ENCODE measurements at places on chromosomes 12 and 14.
A peak's percentile ranks its signal among the peaks of the same experiment; 100 is the strongest.

DNA sequence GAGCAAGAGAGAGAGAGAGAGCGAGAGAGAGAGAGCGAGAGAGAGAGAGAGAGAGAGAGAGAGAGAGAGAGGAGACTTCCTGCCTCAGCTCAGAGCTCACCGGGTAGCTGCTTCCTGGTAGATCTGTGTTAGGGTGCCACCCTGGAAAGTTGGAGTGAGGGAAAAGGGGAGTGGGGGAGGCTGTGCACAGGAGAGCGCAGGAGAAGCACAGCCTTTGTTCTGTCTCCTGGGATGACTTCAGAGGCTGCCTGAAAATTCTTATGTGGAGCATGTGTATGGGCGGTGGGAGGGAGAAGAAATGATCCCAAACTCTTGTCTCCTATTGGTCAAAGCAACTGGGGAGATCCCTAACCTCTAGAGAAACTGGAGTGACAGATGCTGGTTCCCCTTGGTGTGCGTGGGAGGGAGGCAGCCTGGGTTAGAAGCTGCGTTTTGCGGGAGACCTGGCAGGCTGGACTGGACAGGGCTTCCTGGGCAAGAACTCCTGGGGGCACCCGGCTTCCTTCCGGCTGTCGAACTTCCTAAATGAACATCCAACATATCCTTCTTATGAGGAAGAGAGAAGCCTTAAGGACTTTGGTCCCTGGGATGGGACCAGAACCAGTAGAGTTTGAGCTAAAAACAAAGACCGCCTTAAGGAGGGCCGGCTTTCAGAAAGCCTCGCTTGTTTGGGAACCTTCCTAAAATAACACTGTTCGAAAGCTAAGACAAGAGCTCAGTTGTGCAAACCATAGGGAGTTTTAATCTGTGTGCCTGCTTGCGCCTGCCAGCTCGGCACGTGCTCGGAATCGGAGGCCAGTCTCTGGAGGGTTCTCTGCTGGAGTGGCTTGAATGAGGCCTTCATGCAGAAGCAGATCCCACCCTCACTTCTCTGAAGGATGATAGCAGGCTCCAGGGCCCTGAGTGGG, 30.4 kb upstream of the BEGAIN start:
- DNase-seq = peak; percentile 71

DNA sequence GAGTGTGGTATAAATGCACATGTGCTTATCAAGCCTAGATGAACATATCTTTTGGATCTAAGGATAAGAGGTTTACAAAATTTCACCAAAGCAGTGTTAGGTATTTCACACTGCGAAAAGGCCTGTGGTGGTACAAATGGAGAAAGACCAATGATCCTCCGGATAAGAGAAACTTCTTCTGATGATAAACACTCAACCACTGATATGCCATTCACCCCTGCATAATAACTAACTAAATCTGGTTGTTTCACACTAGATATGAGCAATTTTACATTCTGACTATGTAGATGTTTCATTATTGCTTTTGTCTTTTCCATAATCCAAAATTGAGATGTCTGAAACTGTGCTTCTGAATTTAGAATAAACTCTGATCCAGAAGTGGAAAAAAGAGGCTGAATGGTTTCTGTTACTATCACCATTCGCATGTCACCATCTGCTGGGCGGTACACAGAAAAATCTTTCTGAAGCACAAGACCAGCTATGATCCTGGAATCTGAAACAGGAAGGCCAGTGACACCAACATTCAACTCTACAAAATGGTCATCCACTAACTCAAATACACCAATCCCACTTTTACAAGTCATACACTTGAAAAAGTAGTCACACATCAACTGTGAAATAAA, 1.3 kb downstream of the BBS10 start:
- no peak for DNase-seq

DNA sequence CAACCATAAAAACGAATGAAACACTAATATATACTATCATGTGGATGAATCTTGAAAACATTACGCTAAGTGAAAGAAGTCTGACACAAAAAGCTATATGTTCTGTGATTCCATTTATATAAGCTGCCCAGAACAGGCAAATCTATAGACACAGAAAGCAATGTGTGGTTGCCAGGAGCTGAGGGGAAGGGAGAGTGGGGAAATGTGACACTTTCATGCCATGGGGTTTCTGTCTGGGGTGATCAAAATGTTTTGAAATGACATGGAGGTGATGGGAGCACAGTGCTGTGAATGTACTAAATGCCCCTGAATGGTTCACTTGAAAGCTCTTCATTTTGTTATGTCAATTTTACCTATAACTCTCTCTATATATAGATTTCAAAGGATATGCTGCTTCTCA, 30.1 kb downstream of the ATG14 start:
- DNase-seq = no peak

DNA sequence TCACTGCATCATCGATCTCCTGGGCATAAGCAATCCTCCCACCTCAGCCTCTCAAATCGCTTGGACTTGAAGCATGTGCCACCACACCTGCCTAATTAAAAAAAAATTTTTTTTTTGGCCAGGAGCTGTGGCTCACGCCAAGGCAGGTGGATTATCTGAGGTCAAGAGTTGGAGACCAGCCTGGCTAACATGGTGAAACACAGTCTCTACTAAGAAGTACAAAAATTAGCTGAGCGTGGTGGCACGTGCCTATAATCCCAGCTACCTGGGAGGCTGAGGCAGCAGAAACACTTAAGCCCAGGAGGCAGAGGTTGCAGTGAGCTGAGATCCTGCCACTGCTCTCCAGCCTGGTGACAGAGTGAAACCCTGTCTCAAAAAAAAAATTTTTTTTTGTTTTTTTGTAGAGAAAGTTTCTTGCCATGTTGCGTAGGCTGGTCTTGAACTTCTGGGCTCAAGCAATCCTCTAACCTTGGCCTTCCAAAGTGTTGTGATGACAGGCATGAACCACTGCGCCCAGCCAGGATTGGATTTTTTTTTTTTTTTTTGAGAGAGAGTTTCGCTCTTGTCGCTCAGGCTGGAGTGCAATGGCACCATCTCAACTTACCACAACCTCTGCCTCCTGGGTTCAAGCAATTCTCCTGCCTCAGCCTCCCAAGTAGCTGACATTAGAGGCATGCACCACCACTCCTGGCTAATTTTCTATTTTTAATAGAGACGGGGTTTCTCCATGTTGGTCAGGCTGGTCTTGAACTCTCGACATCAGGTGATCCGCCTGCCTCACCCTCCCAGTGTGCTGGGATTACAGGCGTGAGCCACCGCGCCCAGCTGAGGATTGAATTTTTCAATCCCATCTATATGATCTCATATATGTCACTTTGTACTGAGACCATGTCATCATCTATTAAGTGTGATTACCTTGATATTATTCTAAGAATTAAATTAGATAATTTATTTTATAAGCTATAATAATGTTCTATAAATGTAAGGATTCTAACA, 12.4 kb downstream of the SLC2A3 start:
- no peak for DNase-seq

DNA sequence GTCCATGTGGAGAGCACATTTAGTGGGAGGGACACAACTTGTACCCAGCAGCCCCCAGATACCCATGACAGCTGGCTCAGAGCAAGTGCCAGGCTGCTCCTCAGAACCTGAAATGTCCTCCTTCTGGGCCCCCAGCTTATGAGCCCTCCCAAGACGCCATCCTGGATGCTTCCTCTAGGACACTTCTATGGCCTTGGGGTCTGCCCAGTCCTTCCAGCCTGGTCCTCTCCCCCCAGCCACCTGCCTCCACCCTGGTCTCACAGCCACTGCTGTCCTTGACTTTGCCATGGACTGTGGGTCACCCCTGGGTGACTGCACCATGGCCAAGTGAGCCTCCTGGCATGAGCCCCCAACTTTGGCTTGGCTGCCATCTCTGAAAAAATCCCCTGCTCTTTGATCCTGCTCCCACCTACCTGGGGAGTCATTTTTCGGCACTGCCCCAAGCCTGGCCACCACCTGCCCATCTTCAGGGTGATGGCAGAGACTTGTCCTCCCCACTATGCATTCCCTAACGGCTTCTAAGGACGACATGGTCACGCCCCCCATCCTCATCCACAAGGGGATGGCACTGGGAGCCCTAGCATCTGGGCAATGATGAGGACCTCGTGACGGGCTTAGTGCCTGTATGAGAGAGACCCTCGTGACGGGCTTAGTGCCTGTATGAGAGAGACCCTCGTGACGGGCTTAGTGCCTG, 323.7 kb downstream of the TMEM121 start:
- no peak for DNase-seq

DNA sequence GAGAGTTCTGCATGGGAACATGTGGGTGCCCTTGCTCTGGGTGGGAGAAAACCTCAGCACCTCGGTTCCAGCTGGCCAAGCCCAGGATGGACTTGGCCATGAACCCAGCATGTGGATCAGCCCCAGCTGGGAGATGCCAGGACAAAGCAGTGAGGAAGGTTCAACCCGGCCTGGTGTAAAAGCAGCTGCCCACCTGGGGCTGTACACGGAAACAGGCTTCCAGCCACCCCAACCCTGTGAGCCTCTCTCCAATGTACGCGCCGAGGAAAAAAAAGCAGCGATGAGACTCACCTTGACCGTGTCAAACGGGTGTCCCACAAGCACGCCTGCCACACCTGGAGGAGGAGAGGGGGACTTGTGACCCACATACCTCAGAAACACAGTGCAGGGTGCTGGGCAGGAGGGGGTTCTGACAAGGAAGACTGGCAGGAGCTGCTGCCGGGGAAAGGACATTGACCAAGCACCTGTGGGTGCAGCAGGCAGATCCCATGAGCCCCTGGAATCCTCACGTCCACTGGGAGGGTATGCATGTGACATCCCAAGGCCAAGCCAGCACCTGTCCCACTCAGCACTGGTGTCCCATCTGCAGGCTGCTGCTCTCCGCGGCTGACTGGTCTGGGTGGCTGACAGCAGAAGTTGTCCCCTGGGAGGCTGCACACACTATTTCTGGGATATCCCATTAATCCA, 7.5 kb downstream of the SLC25A29 start:
- no peak for DNase-seq

GRCh38 chr12:7989827-7990491, 42.6 kb upstream of the FOXJ2 start:
- DNase-seq = no peak

DNA sequence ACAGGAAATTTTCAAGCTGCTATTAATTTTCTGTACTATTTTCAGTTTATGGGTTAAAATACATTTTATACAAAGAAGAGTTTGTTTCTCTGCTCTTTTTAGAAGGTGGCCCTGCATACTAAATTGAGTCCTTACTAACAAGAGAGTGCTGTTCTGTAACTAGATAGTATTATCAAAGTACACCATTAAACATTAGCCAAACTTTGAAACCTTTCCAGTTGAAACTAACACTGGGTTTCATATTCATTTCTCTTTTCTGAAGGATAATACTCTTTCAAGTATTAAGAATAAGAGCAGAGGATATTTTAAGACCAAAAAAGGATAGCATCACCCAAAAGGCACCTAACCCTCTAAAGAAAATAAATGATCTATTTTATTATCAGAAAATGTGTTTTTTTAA, 47.2 kb downstream of the PEBP1 start:
- no peak for DNase-seq

- no peak for DNase-seq
Measured at GRCh38 chr14:57266065-57266464, 2.6 kb downstream of the EXOC5 start.

DNA sequence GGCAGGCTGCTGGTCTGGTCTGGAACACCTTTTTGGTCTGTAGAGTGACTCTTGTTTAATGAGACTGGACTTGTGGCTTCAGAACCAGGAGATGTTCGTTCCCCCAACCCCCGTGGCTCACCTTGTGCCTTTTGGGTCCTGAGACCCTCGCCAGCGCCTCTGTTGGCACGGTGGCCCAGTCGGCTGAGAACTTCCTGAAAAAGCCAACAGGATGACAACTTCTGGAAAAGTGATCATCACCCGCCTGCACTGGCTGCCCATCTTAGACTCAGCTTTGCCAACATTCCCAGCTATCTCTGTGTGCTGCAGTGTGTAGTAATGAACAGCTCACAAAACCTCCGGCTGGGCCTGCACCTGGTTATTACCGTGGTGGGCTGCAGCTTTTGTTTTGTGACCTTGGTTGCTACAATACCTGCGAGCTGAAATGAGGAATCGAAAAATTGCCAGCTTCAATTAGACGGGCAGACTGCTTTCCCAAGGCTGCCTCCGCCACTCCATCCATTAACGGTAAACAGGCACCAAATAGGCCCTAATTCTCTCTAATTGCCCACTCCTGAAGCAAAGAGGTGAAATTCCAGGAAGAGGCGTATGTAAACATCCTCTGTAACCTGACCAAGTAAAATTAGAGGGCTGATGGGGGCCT, 16.0 kb downstream of the MEG3 start:
- no peak for DNase-seq

DNA sequence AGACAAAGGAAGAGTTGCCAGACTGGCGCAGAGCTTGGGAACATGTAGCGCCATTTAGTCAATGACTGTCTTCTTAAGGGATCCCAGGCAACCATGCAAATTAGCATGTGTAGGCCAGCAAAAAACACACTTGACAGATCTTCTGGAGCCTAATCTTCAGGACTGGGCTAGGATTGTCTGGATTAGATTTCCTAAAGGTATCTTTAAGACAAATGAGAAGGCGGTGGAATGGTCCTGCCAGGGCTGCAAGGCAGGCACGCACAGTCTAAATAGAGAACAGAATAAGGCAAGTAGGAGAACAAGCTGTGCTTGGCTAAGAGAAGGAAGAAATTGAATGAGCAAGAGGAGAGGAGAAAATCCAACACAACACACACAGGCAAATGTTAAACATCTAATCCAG, 80.0 kb downstream of the CIT start:
- no peak for DNase-seq

GRCh38 chr12:81360916-81361315, 283.0 kb downstream of the ACSS3 start:
- DNase-seq = no peak

DNA sequence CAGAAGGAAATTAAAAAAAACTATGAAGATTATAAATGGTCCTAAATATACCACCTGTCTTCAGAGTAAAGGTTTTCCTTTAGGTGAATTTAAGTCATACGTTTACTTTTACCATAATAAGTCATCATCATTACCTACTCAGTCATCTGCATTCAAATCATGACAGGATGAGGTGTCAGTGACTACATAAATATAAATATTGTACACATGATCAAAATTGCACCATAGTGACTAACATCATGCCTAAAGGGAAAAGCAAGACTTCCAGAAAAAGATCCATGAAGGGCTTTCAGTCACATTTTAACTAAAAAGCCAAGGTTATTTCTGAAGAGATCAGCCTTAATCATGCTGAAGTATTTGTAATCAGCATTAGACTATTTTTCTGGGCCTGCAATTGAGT, 759.9 kb upstream of the FLRT2 start:
- no peak for DNase-seq

- DNase-seq = no peak
Measured at GRCh38 chr12:15173142-15173541, 48.1 kb downstream of the RERG start.

DNA sequence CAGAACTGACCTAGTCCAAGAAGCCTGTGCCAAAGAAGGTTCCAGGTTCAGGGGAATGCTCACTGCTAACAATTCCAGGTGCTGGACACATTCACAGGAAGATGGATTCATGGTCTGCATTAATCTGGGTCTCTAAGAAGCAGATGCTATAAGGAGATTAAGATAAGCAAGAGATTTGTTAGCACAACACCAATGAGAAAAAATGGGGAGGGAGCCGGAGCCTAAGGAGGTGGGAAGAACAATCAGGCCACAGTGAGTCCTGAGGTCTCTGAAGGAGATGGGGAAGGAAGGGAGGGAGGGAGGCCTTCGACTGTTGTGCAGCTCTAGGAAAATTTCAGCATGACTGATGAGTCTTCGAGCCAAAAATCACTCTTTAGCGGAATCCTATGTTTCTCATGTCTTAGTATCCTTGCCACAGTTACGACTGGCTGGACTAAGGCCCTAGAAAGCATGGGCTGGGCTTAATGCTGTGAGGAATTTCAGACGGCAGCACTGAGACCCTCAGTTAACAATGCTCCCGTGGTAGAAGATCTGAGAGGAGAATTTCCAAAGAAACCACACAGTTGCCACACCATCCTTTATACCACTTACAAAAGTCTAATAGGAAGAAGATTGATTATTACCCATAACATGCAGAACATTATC, 31.5 kb upstream of the PTGDR start:
- no peak for DNase-seq

Data from anterior cingulate cortex (tissue), 58 donors.